K562 (cell line): ENCODE measurements at places on chromosomes 12 and 14.
A peak's percentile ranks its signal among the peaks of the same experiment; 100 is the strongest.

GRCh38 chr14:51328064-51328771 is 88.2 kb downstream of the TMX1 start:
- DNase-seq: no peak

- peak; percentile 53 for DNase-seq
These were observed 28.4 kb upstream of the MON2 start for GRCh38 chr12:62438098-62438692.

GRCh38 chr14:91272341-91273272 is 28.1 kb upstream of the GPR68 start:
- DNase-seq: no peak

DNA sequence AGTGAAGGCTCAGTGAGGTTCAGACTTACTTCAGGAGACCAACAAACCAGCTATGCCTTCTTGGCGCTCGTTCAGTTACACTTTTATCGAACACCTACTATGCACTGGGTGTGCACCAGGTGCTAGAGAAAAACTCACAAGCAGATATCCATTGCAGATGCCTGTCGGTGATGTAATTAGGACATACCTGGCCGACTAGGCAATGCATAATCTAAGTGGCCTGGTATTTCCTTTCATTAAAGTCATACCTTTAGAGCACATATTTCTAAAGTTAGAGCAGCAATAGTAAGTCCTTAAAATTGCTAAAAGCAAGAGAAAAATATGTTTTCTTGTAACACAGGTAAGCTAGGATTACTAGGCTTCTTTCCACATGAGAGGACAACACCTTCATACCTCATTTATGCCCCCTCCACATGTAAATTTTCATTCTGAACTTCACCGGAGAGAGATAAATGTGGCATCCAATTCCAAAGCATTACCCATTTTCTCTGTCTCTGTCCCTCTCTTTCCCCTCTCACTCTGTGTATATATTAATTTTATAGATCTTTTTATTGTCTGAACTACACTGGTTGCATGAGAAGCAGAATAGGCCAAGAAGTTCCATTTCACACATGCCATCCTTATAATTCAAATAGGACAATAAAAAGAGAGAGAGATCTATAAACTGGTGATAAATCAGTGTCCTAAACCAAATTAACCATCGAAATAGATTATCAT is 242.2 kb downstream of the SPTSSA start:
- DNase-seq: no peak

DNA sequence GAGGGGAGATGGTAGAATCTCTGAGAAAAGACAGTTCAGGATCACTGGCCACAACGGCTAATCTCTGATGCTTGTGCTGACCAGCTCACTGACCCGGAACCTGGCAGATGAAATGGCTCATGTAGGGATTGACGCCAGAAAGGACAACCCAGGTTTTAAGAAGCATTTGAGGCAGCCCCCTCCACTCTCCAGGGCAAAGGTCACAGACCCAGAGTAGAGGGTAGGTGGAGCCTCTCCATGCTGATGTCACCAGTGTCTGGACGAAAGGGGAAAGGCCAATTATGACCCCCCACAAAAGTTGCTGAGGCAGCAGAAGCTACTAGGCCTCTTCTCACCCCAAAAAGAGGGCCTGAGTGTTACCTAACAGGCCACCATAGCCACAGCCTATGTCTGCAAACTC is 1.2 kb downstream of the METTL1 start:
- DNase-seq: no peak

DNA sequence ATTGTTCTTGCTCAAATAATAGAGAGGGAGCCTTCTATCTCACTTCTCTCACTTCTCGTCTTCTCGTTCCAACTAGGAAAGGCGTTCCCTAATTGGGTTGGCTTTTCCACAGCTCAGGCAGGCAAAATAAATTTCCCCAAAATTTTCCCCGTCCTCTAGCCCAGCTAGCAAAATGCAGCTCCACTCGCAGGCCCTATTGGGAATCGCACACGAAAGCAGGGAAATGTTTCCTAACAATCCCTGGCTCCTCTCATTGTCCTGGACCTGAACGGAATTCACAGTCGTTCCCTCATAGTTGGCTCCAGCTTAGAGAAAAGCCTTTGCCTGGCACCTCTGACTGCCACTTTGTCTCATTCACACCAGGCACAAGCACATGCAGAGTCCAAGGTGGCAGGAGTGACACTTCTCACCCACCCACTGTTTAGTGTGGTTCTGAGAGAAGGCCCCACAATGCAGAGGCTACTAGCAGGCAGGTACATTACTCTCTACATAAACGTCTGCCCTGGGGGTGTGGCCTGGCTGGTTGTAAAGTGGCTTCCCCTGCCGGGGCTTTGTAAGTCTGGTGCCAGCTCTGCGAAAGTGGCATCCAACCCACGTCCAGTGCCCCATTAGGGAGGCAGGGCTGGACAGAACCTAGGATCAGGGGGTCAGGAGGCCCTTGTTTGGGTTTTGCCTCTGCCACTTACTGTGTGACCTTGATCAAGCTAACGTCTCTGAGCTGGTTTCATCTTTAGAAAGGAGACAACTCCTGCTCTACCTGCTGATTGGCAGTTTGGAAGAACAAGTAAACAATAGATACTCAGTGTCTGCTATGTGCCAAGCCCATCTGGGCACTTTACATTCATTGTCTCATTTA is 4.2 kb downstream of the SERPINA10 start:
- DNase-seq: no peak

DNA sequence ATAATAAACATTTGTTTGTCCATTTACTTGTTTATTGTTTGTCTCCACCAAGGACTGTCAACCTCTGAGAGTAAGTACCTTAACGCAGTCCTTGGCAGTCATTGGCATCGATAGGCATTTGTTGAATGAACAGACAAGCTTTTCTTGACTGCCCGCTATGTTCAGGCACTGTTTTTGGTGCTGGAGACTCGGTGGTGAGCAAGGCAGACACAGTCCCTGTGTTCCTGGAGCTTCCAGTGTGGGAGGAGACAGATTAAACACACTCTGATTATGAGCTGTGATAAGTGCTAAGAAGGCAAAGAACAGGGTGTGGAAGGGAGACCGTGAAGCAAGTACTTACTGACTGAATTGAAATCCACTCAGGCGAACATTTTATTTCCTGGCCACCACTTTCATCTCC is 1.2 kb downstream of the ATP6V0A2 start:
- DNase-seq: peak; percentile 65

DNA sequence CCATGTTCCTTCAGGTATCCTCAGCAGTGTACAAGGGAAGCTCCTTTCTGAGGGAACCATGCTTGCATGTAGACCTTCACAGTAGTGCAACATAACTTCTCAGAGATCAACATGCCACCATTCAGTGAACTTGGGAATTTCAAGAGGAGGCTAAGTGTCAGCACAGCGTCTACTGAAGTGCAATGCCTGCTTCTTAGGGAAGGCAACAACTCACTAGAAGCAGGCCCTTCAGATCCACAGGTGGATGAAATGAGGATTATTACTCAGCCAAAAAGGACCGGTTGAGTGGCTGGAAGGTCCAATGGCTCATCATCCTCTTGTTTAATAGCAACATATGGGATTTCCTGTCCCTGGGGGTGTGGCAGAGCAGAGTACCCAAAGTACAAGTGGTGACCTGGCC is 18.7 kb downstream of the RNASE10 start:
- no peak for DNase-seq

DNA sequence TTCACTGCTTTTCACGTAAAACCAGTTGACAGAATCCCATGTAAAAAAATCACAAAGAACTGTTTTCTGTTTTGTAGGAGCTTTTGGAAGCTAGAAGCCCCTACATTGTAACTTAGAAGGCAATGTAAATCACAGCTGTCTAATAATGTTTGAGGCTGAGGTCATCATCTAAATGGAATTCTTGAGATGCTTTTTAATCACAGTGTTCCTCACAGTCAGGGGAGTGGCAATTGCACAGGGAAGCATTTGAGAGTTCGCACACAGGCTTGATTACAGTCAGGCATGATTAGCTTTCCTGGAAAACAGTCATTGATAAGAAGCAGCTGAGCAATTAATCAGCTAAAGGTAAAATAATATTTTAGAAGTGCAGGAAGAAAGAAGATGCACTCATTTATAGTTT is 2.9 kb downstream of the SLC17A8 start:
- no peak for DNase-seq

DNA sequence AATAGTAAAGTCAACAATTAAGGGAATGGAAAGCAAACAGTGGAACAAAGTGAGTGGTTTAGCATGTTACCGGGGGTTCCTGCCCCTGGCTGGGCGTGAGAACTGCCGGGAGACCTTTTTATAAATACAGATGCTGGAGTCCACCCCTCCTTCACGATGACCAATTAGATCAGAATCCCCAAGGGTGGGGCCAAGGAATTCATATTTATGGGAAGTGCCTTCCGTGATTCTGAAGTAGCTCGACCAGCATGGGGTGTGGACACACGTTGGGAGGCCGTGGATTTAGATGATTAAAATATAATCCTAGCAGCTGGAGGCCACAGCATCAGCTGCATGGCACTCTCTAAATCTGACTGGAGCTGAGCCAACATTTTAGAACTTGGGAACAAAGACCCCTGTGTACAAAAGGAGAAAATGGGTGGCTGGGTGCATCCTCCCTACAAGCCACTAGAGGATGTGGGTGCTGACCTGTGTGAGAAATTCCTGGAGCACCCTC is 87.9 kb downstream of the SRRM4 start:
- DNase-seq: no peak

DNA sequence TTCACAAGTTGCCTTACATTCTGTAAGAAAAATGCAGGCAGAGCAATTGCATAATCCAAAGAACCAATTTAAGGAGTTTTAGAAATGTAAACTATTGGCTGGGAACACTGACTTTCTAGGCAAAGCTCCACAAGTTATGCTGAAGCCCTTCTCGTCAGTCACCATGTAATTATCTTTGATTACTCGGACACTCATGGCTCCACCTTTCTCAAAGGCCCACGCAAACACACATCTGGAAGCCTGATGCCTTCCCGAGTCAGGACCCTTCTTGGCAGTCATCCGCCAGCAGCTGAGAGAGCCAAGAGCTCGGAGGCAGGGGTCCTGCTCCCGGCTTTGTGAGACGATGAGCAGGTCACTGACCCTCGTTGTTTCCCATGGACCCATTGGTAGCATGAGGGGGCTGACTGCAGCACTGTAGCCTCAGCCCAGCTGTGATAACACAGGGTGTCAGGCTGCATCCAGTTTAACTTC is 202.2 kb downstream of the TMEM132D start:
- no peak for DNase-seq

DNA sequence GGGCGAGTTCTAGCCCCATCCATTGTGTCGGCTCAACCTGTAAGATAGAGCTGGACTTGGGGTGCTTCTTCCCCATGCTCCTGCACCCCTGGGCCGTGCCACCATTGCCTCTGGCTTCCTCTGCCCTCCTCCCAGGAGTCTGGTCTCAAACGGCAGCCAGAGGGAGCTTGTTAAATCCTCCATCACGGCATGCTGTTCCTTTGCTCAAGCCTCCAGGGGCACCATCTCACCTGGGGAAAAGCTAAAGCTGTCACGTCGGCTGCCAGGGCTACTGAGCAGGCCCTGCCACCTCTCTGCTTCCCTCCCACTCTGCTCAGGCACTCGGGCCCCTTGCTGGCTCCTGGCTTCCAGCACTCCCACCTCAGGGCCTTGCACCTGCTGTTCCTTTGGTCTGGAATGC is 140.4 kb downstream of the RBM19 start:
- no peak for DNase-seq

DNA sequence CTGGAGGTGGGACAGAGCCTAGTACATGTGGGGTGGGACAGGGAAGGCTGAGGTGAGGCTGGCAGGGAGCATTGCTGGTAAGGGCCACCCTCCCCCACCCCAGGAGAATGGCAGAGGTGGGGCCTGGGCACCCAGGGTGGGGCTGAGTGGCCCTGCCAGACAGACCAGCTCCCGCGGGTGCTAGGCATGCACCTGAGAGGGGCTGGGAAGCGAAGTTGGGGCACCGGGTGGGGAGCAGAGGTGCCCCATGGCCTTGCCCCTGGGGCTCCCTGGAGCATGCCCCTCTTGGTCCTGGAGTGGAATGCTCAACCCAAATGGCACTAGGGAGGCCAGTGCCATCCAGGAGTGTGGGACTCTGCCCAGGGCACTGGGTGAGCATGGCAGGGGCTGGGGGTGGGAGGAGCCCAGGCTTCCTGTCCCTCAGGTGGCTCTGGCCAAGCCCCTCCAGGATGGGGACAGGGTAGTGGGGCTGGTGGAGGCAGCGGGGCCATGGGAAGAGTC is 1.3 kb downstream of the TNFAIP2 start:
- no peak for DNase-seq

- no peak for DNase-seq
These were observed 31.5 kb downstream of the CFL2 start for GRCh38 chr14:34682787-34683321.

GRCh38 chr14:101408077-101408831 is 153.0 kb upstream of the DIO3 start:
- no peak for DNase-seq

DNA sequence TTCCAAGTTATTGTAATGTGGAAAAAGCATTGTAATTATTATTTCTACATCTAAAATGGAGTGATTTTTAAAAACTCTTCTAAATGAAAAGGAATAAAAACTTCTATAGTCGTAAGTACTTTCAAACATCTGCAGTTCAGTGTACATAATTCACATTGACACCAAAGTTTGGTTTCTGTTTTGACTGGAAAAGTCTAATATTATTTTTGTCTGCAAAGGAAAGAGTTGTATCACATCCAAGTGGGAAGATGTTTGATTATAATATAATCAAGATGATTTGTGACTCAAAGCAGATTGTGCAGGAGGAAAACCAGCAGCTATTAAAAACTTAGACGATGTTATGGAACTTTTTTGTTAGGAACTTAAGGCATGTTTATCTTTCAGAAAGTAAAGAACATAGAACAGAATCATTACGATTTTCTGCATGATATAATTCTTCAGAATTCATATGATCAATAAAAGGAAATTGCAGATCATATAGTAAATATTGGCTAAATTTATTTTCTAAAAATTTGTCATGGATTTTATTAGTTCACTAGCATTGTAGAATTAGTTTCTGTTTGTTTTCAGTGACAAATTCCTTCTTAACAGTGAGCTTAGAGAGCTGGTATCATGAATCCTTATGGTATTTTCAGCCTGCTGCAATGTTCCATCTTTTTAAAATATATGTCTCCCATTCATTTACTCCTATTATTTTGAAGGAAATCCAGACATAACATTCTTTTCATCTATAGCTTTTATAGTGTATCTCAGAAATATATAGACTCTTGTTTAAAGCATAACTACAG is 145.8 kb downstream of the MIPOL1 start:
- no peak for DNase-seq
